ENCODE measurements at places on chromosomes 16 and 17.

GRCh38 chr17:13024016-13024415 lies 6.2 kb upstream of the ELAC2 start:
- DNase-seq = no peak
- no peak overlapping the region for H3K27ac ChIP-seq
- no peaks in the 10 kb centered on the region for H3K4me1 ChIP-seq
- H3K27me3 ChIP-seq = no peaks in the 10 kb centered on the region
- H3K36me3 ChIP-seq = no peaks in the 10 kb centered on the region

DNA sequence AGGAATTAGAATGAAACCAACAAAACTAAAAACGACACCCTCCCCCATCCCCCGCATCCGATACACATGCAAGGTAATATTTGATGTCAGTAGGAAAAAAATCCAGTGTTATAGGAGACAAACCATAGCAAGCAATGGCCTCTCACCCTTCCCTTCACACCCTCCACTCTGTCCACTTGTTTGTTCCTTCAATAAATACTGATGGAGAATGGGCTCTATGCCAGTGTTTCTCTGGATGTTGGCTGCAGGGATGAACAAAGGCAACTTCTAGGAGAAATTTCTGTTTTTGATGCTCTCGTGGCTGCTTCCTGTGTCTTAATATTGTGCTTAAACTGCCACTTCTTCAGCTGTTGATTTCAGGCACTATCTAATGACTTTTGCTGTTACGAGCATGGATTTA lies 98.8 kb downstream of the WWOX start:
- H3K4me3 ChIP-seq = no peak overlapping the region
- H3K4me1 ChIP-seq = no peaks in the 10 kb centered on the region
- H3K27me3 ChIP-seq = no peaks in the 10 kb centered on the region
- no peak overlapping the region for H3K27ac ChIP-seq
- H3K36me3 ChIP-seq = no peaks in the 10 kb centered on the region

DNA sequence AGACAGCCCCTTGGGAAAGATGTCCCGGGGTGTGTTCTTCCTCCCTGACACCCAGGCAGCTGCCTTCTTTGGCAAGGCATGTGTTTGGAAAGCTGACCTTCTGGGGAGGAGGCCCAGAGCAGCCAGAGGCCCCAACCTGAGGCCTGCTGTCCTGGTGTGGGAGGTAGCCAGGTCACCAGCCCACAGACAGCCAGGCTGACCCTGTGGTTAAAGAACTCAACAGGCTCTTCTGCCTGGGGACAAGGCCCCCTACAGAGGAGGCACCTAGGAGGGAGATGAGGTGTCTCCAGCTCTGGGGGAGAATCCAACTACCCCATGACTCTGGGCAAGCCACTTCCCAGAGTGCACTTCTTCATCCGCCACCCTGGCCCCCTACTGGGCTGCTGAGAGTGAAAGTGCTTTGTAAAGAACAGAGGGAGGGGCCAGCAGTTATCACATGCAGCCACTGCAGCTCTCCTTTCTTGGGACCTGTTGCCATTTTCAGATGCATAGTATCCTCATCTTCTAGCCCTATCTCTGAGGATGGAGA lies 13.1 kb upstream of the SREBF1 start:
- 0 out of 2 replicates have a peak overlapping the region, but pooled peaks have one; percentile 3 for H3K27ac ChIP-seq
- no peak for DNase-seq
- H3K36me3 ChIP-seq = no peaks in the 10 kb centered on the region
- no peak overlapping the region for H3K4me3 ChIP-seq
- H3K27me3 ChIP-seq = no peaks in the 10 kb centered on the region
- H3K4me1 ChIP-seq = peaks cover 13% of the 10 kb centered on the region

DNA sequence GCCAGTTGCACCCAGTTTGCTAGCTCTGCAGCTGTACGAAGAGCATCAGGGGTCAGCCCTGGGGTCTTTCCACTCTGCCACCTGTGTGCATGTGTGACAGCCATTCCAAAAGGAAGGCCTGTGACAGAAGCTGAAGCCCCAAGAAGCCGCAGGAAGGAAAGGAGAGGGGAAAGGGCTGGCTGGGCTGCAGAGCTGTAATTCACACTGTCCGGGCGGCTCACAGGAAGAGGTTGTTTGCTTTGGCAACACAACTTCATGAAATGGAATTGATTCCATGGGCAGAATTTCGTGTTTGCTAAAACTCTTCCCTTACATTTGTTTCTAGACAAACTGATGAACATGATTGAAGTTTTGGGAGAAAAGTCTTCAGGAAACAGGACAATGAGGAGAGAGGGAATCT lies 14.8 kb downstream of the TMEM204 start:
- DNase-seq = no peak
- H3K4me1 ChIP-seq = peaks cover 4% of the 10 kb centered on the region
- no peaks in the 10 kb centered on the region for H3K27me3 ChIP-seq
- H3K4me3 ChIP-seq = no peak overlapping the region
- H3K27ac ChIP-seq = no peak overlapping the region
- H3K36me3 ChIP-seq = no peaks in the 10 kb centered on the region

DNA sequence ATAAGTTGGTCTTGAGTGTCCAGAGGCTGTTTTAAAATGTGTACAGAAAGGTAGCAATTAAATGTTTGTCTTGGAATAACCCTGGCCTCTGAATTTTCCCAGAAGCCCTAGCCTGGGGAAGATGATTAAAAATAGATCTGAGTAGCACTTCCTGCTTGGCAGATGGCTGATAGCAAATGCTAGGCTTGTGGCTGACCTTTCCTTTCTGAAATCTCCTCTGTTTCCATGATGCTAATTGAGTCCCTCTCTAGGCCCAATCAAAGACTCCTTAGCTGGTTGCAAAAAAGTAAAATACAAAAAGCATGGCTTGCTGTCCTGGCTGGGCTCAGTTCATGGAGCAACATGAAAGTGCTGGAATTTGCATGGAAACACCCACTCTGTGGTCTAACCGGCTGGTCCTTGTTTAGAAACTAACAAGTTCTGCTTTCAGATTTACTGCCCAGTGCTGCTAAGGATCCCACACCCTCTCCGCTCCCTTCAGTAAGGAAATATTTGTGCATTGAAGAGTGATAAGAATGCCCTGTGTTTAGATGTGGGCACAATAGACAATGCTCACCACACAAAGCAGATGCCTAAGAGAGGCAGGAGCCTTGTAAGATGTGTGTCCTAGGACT lies 40.8 kb downstream of the YPEL2 start:
- no peaks in the 10 kb centered on the region for H3K27me3 ChIP-seq
- no peaks in the 10 kb centered on the region for H3K36me3 ChIP-seq
- DNase-seq = no peak
- no peaks in the 10 kb centered on the region for H3K4me1 ChIP-seq

GRCh38 chr17:76502341-76503211 lies 1.4 kb upstream of the RHBDF2 start:
- H3K36me3 ChIP-seq = peaks cover 7% of the 10 kb centered on the region
- no peaks in the 10 kb centered on the region for H3K27me3 ChIP-seq

All from Panc1 (cell line).